ENCODE measurements at places on chromosomes 5 and 9.

- DNase-seq: no peak
Observed at GRCh38 chr5:133824661-133825254, 143.7 kb downstream of the C5orf15 start.

GRCh38 chr5:1235379-1235778 is 10.2 kb downstream of the SLC6A18 start:
- DNase-seq: no peak

DNA sequence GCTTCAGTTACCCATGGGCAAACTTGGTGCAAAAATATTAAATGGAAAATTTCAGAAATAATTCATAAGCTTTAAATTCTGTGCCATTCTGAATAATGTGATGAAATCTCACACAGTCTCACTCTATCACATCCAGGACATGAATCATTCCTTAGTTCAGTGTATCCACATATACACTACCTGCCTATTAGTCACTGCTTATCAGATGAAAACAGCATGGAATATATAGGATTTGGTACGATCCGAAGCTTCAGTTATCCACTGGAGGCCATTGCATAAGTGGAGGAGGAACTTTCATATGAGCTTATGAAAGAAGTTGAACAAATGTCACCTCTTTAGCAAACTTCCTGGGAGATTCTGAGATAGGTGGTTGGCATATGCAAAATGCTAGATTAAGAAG is 64.2 kb downstream of the GAPVD1 start:
- no peak for DNase-seq

DNA sequence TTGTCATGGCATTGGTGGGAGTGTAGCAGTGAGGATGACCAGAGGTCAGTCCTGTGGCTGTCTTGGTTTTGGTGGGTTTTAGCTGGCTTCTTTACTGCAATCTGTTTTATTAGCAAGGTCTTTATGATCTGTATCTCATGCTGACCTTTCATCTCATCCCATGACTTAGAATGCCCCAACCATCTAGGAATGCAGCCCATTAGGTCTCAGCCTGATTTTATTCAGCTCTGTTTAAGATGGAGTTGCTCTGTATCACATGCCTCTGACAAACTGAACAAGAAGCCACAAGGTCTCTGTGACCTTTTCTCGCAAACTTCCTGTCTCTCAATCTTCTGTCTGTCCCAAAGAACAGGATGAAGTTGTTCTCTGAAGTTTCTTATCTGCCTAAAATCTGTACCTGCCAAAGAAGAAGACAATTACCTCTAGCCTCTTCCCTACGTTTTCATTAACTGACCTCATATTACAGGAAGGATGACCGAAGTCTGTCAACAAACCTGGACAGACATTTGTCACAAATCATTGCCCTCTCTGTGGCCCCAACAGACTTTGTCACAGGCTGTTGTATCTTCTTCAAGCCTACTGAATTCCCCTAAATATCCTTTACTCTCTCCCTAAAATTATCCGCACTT is 284.2 kb upstream of the SEMA6A start:
- no peak for DNase-seq

- DNase-seq: no peak
Observed at GRCh38 chr9:71928806-71929205, 17.4 kb downstream of the C9orf85 start.

DNA sequence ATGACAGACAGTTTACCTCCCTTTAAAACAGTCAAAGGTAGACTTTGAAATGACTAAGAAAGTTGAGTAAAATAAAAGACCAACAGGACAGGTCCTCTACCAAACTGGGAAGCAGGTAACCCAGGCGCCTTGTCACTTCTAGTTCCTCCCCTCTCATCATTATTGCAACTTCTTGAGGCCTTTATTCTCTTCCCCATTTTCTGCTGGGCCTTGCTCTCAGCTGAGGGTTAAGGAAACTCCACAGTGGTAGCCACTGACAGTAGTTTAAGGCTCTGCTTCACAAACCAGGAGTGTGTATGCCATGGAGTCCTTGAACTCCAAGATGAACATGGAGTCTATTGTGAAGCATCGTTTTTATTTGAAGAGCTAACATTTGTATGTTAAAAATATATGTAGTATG is 36.9 kb upstream of the TCERG1 start:
- no peak for DNase-seq

DNA sequence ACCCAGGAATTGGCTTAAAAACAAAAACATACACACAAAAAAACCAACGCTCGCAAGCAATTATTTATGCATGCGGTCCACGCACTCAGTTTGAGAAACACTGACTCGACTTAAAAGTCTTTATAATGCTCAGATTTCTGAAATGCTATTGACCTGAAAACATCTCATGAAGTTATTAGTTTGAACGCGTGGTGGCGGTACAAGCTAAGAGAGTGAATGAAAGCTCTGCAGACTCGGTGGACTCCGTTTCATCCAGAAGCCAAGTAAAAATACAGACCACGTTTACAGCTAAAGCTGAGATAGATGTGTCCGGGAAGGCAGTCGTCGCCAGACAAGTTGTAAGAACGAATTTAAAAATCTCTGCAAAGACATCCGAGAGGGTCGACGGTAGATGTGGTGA is at the start of gene PCDHB6:
Gene PCDHB6, plus strand, starts transcription at position 246 of the 400 bp plus-strand sequence. CDS start 201 bp downstream, outside the sequence.
- no peak for DNase-seq

DNA sequence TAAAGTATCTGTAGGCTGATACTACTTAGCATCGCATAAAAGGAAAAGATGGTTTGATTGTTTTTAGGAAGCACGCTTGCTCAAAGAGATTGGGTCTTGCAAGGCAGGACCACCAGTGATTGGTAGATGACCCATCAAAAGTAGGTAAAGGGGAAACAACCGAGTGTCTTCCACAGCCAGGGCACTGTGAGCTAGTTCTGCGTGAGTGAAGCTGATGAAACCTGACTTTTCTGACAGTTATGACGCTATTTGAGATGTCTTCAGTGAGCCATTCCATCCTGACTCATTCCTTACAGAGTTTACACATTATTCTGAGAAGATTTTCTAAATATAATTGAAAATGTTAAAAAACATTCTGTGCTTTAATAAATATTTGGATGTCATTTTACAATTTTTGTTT is 49.7 kb downstream of the BASP1 start:
- no peak for DNase-seq

DNA sequence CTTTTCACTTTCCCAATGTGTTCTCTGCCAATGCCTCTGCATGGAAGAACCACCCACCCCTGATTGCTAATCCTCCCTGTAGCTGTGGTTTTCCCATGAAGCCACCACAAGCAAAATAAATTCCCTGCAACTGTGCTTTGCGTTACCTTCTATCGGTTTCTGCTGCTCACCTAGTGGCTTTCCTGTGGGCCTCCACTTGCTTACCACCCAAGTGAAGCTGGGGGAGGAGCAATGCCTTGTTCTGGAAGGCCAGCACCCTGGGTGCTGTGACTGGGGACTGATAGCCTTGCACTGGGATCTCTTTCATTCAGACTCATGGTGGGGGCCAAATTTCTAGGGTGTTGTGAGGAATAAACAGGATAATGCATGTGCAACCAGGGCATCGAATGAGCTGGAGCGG is 56.3 kb upstream of the GDNF start:
- no peak for DNase-seq

DNA sequence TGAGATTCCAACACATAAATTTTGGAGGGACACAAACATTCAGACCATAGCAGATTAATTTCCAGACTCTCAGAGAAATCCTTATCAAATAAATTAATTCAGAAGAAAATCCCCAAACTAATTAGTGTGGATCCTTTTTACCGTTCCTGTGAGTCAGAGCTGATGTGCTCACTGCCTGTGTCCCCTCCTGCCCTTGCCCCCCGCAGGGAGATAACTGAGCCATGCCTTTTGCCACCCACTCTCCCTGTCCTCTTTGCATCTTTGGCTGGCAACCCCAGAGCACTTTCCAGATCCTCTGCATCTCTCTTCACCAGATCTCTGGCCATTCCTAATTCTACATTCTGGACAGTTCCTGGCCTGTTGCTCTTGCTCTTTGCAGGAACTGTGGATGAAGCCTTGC is 135.4 kb upstream of the MAP1B start:
- no peak for DNase-seq

DNA sequence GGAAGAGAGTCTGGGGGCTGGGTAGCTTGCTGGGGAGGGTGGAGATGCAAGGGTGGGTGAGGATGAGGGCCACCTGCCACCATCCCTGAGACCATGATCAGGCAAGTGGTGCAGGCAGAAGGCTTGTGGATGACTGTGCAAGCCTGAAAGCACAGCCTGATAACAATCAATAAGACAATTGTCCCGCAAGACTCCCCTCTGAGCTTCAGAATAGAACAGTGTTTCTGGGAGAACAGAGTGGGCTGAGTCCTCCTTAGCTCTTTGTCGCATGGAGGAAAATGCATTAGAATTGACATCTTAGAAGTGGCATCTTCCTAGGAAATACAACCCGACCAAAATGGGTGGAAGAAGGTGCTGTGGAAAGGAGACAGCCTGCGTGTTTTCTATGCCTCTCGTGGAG is 6.6 kb downstream of the GADD45G start:
- DNase-seq: no peak

- DNase-seq: no peak
Observed at GRCh38 chr9:112550531-112550930, 63.9 kb downstream of the KIAA1958 start.

DNA sequence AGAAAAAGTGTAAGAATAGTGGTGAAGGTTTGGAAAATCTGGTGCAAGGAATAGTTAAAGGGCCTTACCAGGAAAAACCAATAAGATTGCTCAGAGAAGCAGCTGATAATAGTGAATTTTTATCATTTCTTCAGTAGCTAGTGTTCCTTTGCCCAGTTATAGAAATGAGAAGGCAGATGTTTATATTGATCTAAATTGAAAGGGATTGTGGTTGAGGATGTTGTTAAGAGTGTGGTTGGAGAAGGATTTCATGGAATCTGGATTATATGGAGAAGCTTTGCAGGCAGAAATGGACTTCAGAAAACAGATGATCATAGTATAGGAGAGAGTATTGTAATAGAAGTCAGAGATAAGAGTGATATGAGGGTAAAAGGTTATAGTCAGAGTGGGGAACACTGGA is 102.6 kb downstream of the XRCC4 start:
- no peak for DNase-seq

DNA sequence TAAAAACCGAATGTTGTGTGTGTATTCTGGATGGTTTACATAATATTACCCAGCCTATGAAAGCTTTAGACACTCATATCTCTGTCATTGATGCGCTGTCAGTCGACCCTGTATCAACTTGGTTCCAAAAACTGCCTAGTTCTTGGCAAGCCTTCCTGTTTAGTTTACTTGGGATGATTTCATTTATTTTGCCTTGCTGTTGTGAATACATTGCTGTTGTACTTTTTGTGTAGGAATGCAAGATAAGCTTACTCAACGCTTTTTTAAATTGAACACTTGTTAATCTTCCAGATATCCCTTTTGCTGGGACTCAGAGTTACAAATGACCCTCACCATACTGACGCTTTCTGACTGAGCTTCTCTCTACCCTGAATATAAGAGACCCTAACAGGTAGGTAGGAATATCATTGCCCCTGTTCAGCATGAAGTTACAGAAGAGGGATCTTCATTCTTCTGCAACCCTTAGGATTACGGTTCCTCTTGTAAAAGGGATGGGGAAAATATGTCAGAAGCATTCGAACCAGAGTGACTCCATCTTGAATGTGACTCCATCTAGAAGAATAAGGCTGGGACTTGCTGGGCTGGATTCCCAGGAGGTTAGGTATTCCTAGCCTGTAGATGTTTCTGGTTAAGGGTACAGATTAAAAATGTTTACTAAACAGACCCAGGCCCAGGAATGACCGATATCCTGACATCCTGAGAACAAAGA is 13.7 kb upstream of the PAIP1 start:
- no peak for DNase-seq

GRCh38 chr5:61186634-61187033 is 24.4 kb upstream of the SMIM15 start:
- no peak for DNase-seq

DNA sequence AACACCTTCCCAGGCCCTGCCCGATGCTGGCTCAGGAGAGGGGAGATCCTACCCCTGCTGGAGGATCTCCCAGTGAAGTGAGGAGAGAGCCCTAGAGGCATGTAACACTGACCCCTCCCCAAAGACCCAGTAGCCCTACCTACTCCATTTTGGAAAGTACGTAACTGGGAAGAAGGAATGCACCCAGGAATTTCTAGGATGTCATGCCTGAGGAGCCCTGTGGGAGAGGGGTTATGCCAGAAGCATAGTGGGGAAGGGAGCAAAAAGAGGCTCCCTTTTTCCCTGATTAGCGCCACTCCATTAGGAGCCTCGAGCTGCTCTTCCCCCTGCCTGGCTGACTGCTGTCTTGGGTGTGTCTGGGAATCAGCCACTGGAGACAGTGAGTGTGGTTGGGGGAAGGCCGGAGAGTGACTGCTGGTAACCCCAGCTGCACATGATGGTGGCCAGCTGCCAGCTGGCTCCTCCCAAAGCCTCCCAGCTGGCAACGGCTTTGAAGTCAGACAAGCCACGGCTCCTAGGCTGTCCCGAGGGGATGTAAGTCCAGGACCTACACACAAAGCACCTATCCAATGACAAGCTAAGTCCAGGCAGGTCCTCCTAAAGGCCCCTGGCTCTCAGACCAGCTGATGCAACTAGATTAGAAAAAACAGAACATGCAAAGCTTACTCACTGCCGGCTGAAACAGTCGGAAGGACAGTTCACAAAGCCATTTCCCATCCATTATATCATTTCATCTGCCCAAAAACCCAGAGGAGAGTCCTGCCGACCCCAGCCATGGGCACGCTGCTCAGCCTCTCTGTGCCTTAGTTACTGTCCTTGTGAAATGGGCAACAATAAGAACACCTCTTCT is 136.5 kb upstream of the ABCA1 start:
- DNase-seq: no peak

GRCh38 chr9:6829027-6829426 is 71.3 kb downstream of the KDM4C start:
- no peak for DNase-seq

DNA sequence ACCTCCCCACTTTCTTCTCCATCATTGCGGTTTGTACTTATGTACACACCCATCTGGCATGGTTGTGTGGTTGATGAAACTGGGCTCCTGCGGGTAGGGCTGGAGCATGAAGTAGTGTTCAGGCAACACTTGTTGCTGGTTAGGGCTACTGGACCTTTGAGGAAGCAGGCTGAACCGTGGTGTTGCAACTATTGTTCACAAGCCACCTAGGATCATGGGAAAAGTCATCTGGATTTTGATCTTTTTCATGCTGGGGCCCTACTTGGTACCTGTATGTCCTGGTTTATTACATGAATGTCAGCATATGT is 40.1 kb upstream of the TIFAB start:
- no peak for DNase-seq

- no peak for DNase-seq
Observed at GRCh38 chr5:4244306-4244705, 648.7 kb downstream of the IRX1 start.

DNA sequence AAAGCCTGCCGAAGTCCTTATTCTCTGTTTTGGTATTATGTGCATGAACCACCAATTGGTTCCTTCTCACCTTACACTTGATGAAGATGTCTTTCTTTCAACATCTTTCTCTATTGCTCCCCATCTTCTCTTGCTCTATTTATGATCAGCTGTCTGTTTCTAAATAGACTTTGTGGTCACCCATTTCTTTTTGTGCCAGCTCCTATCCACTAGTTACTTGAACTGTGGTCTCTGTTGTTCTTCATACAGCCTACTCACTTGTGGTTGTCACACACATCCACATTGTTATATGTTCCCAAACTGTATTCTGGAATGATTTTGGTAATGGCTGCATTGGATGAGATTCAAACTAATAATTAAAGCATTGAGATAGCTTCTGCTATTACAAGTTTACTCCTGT is 11.4 kb downstream of the VCAN start:
- no peak for DNase-seq

- DNase-seq: no peak
Observed at GRCh38 chr5:17680737-17681136, 46.5 kb downstream of the TAF11L14 start.

Measured in activated CD8-positive, alpha-beta memory T cell treated with anti-CD3 and anti-CD28 coated beads for 1 hour (primary cell).